NCI-H1436 treated with DMSO at 0.1 percent for 48 hours (cell line): ENCODE measurements at places on chromosomes 16 and 17.

DNA sequence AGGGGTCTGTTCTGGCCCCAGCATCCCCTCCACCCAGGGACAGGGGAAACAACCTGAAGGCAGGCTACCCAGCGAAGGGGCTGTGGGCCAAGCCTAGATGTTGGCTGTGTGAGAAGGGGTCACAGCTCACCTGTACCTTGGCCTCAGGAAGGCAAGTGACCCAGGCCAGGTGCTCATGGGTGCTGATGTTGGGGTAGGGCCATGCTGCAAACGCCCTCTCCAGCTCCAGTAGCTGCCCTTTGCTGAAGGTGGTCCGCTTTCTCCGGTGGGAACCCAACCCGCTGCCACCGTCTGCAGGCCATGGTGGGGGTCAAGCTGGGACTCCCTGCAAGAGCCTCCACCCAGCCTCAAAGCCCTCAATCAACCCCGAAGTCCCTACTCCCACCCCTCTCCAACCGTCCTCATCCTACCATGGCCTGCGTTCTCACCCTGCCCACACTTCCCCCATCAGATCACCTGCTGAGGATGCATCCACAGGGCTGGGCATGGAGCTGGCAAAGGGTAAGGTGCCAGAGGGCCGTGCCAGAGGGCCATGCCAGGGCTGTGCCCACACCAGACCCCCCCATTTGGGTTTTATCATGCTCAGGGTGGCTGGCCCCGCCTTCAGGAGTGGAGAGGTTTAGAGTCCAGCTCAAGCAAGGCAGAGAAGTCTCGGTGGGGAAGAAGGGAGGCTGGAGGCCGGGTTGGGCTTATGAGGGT lies at the start of gene SEBOX:
TSS of gene SEBOX (minus strand) at position 535 of the 699 bp plus-strand sequence. CDS start at position 487, 48 bp downstream.
- no peak for DNase-seq

- no peak for DNase-seq
Measured at GRCh38 chr17:27264068-27264812, 29.7 kb upstream of the WSB1 start.

DNA sequence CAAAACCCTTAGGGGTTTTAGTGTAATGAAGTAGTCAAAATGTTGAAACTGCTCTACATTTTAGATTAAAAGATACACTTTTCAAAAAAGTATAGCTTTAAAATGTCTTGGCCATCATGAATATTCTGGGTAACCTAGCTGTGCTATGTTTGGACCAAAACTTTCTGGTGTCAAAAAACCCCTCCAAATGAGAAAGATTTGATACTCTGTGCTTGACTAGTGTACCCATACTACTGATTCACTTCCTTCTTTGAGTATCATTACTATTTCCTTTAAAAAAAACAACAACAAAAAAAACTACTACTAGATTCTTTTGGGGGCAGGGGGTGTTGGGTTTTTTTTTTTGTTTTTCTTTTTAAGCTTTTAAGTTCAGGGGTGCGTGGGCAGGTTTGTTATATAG lies 37.3 kb downstream of the PTRH2 start:
- no peak for DNase-seq

GRCh38 chr16:89051521-89052166 lies 42.0 kb upstream of the ACSF3 start:
- no peak for DNase-seq

GRCh38 chr17:58335779-58336455 lies 7.3 kb upstream of the TSPOAP1 start:
- no peak for DNase-seq

DNA sequence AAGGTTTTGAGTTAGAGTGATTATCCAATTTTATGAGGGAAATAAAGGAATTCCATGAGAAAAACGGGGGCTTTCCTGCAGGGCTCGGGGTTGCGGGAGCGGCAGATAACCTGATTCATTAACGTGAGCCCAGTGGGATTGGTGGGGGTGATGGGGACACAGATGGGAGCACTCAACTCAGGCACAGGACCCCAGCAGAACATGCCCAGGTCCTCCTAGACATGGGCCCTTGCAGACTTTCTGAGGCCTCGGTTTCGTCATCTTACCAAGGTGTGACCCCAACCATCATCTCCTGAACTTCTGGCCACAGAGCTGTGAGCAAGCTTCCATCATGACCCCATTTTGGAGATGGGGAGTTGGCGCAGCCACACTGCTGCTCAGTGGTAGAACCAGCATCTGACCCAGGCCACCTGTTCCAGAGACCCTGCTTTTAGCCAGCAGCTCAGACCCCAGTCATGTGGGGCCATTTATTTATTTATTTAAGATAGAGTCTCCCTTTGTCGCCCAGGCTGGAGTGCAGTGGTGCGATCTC lies 22.3 kb downstream of the CARHSP1 start:
- no peak for DNase-seq

GRCh38 chr17:65228734-65229620 lies 91.8 kb downstream of the RGS9 start:
- DNase-seq, result peak; percentile 58

DNA sequence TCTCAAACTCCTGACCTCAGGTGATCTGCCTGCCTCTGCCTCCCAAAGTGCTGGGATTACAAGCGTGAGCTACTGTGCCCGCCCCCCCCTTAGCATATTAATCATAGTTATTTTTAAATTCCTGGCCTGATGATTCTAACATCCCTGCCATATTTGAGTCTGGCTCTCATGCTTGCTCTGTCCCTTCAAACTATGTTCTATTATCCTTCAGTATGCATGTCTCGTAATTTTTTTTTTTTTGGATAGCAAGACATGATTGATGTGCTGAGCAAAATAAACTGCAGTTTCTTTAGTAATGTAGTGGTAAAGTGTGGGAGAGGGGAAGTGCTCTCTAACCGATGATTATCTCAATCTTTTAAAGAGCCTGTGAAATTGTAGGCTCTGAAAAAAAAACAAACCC lies 34.3 kb upstream of the TMEM92 start:
- DNase-seq, result no peak

- no peak for DNase-seq
Measured at GRCh38 chr16:1781758-1782407, 488 bp downstream of the SPSB3 start.

DNA sequence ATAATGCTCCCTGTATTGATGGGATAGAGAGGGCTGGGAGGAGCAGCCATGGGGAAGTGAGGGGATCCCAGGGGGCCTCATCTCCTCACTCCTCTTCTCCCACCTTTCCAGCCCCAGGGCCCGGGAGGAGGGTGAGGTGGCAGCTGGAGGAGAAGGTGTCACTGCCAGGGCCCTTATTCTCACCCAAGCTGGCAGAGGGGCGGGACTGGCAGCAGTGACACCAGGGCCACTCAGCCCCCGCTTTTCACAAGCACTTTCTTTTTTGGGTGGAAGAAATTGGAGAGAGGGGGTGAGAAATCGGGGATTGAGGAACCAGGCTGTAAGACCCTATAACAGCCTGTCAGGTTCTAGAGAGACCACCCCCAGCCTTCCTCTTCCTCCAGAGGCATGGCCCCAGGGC lies 2.4 kb upstream of the TBX21 start:
- DNase-seq, result no peak
